Activated T-cell treated with anti-CD3 and anti-CD28 coated beads, Interleukin-2, amount 50 U/mL, for 24 hours (primary cell): ENCODE measurements at places on chromosomes 4 and X.

DNA sequence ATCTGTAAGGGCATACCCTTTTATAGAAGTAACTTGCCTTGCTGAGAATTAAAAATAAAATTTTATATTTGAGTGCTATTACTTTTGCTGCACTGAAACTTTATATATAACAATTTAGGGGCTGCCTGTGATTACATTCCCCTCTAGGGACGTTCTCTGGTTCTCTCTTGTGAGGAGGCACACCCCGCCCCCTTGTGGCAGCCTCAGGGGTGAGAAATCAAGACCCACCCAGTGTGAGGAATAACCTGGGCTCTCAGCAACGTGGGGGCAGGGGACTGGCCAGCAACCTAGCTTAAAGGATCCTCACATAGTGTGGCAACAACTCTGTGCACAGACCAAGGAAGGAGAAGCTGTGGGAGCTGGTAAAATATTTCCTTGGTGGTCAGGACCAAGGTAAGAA, 43.7 kb downstream of the MAGEA9 start:
- peaks cover 17% of the 10 kb centered on the region for H3K4me1 ChIP-seq
- H3K4me3 ChIP-seq: no peak overlapping the region
- DNase-seq: peak; percentile 75

- peak overlapping the region; percentile 73 for H3K27ac ChIP-seq
- no peaks in the 10 kb centered on the region for H3K27me3 ChIP-seq
- H3K4me3 ChIP-seq: no peak overlapping the region
- H3K36me3 ChIP-seq: no peaks in the 10 kb centered on the region
- H3K4me1 ChIP-seq: peaks cover 45% of the 10 kb centered on the region
These were observed 138.7 kb downstream of the ELOVL6 start for GRCh38 chr4:110059556-110060191.

DNA sequence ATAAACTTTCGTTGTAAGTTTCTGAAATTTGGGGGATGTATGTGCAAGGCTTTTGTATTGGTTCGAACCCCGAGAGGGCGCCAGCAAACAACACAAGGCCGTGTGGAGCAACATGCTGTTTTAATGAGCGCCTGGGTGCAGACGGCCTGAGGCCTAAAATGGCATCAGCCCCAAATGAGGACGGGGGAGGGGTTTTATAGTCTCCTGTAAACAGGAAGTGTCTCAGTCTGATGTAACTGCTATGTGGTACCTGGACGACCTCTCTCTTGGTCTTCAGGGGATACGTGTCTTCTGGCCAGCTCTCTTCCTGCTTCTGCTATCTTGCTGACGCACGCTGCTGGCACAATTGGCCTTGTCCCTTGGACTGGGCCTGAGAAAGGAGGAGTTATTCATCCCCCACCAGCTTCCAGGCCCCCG, 1348.0 kb downstream of the ADGRL3 start:
- H3K4me3 ChIP-seq: no peak overlapping the region
- no peaks in the 10 kb centered on the region for H3K36me3 ChIP-seq
- H3K4me1 ChIP-seq: no peaks in the 10 kb centered on the region

DNA sequence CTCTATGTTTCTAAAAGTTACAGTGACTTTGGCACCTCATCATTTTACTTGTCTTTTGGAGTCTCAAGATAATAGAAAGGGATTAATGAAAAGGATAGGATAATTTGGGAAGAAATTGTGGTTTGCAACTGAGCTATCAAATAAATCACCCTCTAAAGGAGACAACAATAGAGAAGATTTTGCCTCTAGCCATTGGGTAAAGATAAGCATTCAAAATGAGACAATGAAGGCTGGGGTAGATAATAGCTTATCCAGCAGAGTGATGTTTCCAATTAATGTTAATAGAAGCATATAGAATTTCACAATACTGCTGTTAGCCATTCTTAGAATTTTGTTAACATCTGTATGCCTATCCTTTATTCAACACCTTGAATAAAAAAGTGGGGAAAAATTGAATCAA, 1177.6 kb downstream of the ADGRL3 start:
- no peak for DNase-seq
- H3K27ac ChIP-seq: no peak overlapping the region
- no peaks in the 10 kb centered on the region for H3K4me1 ChIP-seq
- no peaks in the 10 kb centered on the region for H3K27me3 ChIP-seq

DNA sequence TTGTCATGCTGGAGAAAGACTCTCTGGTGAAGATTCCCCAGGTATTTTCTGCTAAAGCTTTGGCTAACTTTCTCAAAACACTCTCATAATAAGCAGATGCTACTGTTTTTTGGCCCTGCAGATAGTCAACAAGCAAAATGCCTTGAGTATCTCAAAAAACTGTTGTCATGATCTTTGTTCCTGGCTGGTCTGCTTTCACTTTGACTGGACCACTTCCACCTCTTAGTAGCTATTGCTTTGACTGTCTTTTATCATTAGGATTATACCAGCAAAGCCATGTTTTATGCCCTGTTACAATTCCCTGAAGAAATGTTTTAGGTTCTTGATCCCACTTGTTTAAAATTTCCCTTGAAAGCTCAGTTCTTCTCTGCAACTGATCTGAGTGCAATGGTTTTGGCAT, 231.5 kb downstream of the SLC7A11 start:
- no peak overlapping the region for H3K4me3 ChIP-seq
- no peaks in the 10 kb centered on the region for H3K27me3 ChIP-seq
- H3K27ac ChIP-seq: no peak overlapping the region
- DNase-seq: no peak
- no peaks in the 10 kb centered on the region for H3K4me1 ChIP-seq

DNA sequence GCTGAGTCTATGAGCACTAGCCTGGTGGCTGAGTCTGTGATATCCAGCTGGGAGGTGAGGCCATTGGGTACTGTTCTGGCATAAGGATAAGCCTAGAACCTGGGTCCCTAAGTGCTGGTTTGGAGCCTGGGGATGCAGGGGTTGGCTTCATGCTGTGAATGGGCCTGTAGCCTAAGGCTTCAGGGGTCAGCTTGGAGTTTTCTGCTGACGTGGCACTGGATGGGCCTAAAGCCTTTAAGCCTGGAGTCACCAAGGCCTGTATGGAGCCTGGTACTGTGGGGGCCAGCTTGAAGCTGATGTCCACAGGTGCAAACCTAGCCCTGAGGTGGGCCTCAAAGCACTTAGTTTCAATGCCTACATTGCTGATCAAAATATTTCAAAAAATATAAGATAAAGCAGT, 979.6 kb upstream of the POU3F4 start:
- H3K36me3 ChIP-seq: no peaks in the 10 kb centered on the region
- H3K4me3 ChIP-seq: no peak overlapping the region
- no peak for DNase-seq
- no peak overlapping the region for H3K27ac ChIP-seq

DNA sequence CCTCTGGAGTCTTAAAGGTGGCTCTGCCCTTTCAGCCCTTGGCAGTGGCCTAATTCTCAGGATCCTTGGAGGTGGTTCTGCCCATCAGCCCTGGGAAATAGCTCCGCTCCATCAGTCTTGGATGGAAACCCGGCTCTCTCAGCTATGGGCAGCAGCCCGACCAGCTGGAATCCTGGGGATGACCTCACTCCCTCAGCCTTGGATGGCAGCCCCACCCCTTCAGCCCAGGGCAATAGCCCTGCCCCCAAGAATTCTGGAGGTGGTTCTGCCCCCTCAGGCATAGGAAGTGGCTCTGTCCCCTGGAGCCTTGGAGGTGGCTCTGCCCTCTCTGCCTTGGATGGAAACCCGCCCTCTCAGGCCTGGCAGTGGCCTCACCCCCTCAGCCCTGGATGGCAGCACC, 127.7 kb downstream of the RBMX2 start:
- H3K36me3 ChIP-seq: no peaks in the 10 kb centered on the region
- DNase-seq: no peak
- H3K4me3 ChIP-seq: no peak overlapping the region

GRCh38 chr4:95105112-95105511, 347.4 kb downstream of the BMPR1B start:
- H3K36me3 ChIP-seq: no peaks in the 10 kb centered on the region
- no peak overlapping the region for H3K4me3 ChIP-seq
- H3K27me3 ChIP-seq: peaks cover 2% of the 10 kb centered on the region
- DNase-seq: no peak
- no peak overlapping the region for H3K27ac ChIP-seq
- no peaks in the 10 kb centered on the region for H3K4me1 ChIP-seq

DNA sequence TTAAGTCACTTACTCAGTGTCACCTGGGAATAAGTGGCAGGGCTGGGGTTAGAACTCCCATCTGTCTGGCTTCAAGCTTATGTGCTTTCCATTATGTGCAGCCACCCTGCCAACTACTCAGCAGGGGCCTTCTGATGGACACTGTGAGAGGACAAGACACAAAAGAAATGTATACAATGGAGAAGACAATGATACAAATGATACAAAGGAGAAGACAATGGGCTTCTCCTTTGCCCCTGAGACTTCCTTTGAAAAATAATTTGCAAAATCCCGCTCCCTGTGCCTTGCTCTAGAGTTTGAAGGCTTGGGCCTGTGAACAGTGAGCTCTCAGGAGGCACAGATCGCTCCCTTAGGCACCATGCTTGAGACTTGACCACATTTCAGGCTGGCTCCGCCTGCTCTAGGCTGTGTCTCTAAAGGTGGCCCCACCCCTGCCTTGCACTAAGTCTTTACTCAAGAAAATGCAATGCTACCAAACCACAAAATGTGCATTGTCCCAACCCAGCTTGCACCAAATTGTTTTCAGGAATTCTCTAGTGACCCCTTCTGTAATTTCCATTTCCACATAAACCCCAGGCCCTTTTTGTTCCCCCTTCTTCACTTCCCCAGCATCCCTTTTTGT, 27.1 kb upstream of the STX18 start:
- H3K27ac ChIP-seq: no peak overlapping the region
- no peak overlapping the region for H3K4me3 ChIP-seq
- no peaks in the 10 kb centered on the region for H3K27me3 ChIP-seq
